ENCODE measurements at places on chromosomes 11 and 22.

- no peak for DNase-seq
Measured at GRCh38 chr11:123584186-123584585, 70.2 kb downstream of the SCN3B start.

- DNase-seq: peak; percentile 64
Measured at GRCh38 chr11:65116370-65117205, 913 bp downstream of the ZNHIT2 start.

GRCh38 chr11:76798202-76798581, 15.0 kb downstream of the TSKU start:
- no peak for DNase-seq

- DNase-seq: no peak
Measured at GRCh38 chr11:115916608-115917007, 412.4 kb upstream of the CADM1 start.

DNA sequence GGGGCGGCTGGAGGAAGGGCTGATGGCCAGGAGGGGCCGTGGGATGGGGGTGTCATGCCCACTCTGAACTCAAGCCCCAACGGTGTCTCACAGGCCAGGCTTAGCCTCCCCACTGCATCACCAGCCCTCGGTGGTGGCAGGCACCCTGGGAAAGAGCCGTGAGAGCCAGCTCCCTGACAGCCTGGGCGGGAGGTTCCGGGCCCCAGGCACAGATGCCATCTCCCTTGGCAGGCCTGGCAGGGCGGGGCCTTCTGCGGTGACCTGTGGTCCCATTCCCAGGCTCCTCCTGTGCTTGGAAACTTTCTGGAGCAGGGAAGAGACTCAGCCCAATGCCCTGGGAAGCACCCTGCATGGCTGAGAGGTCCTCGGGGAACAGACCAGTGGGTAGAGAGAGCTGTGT, 4.8 kb downstream of the PHLDA2 start:
- no peak for DNase-seq

DNA sequence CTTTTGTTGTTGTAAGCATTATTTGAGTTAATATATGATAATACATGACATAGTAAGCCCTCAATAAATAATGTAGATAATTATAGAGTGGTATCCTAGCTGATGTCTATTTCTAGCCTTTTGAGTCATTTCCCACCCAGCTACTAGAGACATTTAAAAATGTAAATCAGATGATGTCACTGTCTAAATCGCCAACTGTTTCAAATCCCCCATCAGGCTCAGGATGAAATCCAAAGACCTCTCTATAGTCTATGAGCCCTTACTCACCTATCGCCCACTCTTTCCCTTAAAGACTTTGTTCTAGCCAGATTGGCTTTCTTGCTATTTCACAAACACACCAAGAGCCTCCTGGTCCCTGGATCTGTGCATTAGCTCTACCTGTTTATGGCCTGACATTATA, 135.4 kb upstream of the PLET1 start:
- no peak for DNase-seq

GRCh38 chr11:122691549-122692150, 36.1 kb downstream of the UBASH3B start:
- no peak for DNase-seq

GRCh38 chr22:40175611-40176244, 2.0 kb upstream of the TNRC6B start:
- DNase-seq: no peak

GRCh38 chr22:31080164-31080847, 812 bp upstream of the SMTN start:
- DNase-seq: no peak

DNA sequence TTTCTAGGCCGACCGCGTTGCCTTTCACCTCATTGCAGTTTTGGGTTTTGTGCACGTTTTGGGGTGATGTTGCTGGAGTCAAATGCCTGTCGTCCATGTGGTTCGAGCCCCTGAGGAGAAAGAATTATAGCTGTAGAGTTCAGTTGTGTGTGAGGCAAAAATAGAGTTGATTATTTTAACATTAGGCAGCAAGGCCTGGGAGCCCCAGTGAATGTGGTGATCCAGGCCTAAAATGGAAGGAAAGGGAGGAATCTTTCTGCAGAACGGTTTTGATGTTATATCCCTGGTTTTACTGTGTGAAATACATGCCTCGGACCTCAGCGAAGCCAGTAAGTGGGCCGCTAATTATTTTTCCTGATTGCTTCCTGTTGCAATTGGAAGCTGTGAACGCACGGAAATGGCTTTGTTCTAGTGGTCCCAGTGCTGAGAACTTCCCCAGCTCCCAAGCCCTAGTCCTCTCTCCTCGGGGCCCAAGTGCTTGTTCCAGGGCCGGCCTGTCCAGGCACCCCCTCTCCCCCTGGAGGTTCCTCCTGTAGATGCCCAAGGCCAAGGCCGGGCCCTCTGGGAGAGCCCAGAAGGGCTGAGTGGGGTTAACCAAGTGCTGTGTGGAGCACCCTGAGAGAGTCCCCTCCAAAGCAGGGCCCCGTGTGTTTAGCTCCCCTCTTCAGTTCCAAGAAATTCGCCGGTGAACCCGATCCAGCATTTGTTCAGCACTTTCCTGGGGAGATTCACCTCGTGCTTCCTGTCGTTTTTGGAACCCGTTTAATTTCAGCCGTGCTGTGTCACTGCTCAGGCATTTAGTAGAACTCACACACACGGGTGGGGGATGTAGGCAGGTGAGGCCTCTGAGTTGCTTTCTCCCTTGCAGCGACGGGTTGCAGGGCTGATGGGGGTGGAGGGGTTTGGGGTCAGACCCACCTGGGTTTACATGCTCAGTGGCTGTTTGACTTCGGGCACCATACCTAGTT, 2.1 kb downstream of the LRP5 start:
- DNase-seq: peak; percentile 60

DNA sequence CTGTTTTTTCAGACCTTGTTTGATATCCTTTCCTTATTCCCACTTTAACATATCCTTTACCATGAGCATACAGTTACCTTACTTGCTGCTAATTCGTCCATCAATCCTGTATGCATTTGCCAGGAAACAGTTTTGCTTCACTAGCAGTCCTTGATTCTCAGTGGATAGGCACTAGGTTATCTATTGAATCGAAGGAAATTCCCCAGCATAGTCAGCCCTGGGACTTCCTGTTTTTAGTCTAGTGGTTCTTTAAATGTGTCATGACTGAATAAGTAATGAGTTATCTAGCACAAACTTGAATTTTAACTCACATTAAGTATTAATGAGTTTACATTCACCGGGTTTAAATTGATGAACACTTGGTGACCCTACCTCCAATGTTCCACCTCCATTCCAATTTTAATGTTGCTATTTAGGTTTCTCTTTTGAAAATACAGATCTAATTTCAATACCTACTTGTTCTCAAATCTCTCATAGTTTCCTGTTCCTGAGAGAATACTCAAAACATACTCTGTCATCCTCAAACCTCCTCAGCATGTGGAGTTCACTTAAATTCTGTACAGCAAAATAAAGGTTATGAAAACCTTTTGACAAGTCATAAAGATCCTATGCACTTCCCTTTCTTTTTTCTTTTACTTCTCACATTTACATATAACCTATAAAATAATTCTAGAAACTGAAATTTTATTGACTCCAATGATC, 1375.1 kb upstream of the TENM4 start:
- no peak for DNase-seq
